Amniotic epithelial cell (primary cell): ENCODE measurements at places on chromosomes 1 and 21.

DNA sequence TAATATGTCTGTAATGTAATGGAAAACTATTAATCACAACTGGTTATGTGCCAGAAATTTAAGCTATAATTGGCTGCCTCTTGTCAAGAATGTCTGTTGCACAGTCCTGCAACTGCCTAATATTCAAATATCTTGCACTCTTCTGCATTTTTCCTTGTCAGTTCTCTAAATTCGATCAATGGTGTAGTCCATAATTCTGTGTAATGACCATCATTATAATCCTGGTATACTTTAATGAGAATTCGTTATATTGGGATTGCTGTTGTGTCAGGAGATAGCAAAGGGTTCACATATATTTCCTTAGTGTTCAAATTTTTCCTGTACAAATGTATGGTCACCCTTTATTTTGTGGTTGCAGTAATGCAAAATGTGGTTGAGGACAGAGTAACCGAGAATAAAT lies 4.8 kb downstream of the NTNG1 start:
- no peak for DNase-seq

- DNase-seq, result no peak
These were observed 79.6 kb downstream of the KAZN start for GRCh38 chr1:14678011-14678638.

GRCh38 chr1:45355683-45356082 lies 15.4 kb upstream of the MUTYH start:
- DNase-seq, result no peak

DNA sequence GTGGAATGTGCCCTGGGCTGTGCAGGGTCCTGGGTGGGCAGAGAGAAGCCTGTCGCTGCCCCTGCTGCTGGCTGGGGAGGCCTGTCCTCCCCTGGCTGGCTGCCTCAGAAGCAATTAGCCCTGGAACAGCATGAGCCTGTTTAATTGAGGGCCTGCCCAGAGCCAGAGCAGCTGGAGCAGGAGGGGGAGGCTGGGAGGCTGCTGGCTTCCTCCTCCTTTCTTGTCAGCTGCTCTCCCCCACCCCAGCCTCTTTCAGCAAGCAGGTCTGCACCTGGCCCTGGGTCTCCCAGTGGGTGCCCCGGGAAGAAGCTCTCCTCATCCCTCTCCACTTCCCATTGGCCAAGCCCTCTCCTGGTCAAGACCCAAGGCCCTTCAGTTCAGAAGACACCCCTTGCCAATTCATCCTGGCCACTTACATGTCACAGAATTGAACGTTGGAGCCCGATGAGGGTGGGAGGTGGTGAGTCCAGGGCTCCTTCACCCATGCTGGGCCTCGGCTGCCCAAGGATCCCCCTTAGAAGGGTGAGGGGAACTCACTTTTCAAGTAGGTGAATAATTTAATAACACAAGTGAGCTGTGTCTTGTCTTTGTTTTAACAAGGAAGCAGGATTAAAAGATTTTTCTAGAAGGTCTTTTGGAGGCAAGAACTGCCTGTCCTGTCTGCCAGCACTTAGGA lies 13.2 kb downstream of the AMPD2 start:
- no peak for DNase-seq

GRCh38 chr1:23645338-23645737 lies 46.3 kb upstream of the RPL11 start:
- DNase-seq, result no peak

GRCh38 chr1:91046766-91047165 lies 24.9 kb upstream of the ZNF644 start:
- no peak for DNase-seq

DNA sequence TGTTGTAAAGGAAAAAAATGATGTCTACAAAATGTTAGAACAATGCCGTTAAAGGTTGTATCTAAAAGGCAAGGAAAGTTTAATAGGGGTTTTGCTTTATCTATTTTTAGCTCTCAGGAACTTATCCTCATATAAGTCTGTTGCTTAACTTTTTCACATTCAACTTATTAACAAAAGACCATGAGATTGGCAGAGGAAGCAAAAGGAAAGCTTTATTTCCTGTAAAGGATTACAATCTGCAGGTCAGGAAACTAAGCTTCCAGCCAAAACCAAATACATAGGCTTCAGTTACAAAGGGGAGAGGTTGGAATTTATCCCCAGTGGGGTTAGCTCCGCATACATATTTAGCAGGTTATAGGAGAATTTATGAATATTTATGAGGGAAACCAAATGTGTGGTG lies 58.7 kb upstream of the KIAA1614 start:
- DNase-seq, result no peak

GRCh38 chr1:85962457-85962856 lies 194.1 kb downstream of the COL24A1 start:
- no peak for DNase-seq

- DNase-seq, result no peak
These were observed 12.4 kb downstream of the C8B start for GRCh38 chr1:56953386-56953785.

DNA sequence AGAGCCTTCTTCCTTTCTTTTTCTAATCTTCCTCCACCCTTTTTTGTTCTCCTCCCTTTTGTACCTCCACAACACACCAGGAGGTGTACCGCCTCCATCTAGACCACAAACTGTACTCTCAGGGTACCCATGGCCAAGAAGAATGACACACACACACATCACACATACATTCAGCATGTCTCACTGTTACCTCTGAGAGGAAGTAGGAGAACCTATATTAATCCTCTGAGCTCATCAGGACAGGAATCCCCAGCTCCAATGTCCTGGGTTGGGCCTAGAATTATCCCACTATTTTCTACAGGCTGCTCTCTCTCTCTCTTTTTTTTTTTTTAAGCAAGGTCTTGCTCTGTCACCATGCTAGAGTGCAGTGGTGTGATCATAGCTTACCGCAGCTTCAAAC lies 36.7 kb downstream of the ATP2B4 start:
- peak; percentile 92 for DNase-seq

DNA sequence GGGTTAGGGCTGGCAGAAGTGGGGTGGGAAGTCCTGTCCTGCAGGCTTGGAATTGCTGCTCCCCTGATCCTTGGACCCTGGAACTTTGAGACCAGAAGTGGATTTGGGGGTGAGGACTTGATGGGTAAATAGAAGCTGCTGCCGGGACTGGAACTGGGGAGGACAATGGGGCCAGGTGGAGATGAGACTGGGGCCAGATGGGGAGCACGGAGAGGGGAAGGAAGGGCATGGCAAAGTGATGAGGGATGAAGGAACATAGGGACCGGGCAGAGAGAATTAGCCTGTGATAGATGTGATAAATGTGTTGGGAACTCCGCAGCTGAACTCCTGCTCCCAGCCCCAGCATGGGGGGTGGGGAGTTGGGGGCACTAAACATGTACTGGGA lies 637 bp downstream of the NHLH1 start:
- no peak for DNase-seq

DNA sequence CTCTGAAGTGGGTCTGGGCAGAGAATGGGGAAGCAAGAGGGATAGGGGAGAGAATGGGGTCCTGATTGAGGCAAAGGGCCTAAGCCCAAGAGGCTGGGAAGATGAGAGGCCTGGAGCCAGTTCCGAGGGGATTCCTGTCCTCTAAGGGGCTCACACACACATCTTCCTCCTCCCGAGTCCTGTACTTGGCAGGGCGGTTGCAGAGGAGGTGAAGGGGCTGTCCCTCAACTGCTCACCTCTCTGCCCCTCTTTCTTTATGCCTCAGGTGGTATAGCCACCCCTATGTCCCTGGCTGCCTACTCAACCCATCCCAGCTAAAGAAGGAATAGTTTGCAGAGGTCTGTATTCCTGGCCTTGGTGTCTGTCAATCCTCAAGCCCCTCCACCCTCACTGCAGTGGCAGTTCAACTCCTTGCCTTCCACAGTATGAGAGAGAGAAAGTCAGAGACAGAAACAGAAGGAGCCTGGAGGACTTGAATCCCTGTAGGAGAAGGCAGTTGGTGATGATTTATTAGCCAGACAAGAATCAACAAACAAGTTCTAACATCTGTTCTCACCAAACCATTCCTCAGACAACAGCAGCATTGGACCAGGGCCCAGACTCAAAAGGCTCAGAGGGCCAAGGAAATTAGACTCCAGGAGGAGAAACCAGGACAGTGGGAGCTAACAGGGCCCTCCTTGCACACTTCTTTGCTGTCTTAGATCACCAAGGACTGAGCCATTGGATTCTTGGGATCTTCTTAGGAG lies 10.7 kb downstream of the SH2D2A start:
- DNase-seq, result peak; percentile 87

- DNase-seq, result no peak
These were observed 4.1 kb downstream of the ATP5IF1 start for GRCh38 chr1:28240024-28240423.

DNA sequence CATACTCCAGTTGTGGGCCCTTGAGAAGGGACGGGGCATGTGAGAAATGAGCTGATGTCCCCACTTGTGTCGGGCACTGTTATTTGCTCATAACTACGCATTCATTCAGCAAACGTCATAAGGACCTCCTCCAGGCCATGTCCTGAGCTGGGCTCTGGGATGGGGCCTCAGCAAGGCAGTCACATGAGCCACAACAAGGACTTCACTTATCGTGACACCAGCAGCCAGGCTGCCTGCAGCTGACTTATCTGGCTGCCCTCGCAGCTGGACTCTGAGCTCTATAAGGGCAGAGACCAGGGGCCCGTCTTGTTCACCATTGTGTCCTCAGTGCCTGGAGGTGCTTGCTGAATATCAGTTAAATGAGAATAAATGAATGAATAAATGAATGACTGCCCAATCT lies 37.5 kb upstream of the GRIK3 start:
- DNase-seq, result no peak

DNA sequence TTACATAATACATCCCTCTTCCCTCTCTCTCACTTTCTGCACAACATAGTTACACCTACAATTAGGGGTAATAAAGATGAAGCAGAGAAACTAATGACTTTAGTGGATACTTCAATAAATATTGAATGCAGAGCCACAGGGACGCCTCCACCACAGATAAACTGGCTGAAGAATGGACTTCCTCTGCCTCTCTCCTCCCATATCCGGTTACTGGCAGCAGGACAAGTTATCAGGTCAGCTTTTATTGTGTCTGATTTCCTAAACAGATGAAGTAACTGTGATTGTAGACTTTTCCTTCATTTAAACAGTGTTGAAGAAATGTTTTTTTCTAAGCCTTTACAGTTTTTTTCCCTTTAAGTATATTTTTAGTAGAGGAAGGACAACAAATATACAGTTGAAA lies 281.6 kb downstream of the TPR start:
- DNase-seq, result peak; percentile 17

GRCh38 chr1:210374600-210374953 lies 45.9 kb downstream of the HHAT start:
- DNase-seq, result no peak

GRCh38 chr1:8879922-8880676 lies 1.6 kb upstream of the ENO1 start:
- peak; percentile 94 for DNase-seq

DNA sequence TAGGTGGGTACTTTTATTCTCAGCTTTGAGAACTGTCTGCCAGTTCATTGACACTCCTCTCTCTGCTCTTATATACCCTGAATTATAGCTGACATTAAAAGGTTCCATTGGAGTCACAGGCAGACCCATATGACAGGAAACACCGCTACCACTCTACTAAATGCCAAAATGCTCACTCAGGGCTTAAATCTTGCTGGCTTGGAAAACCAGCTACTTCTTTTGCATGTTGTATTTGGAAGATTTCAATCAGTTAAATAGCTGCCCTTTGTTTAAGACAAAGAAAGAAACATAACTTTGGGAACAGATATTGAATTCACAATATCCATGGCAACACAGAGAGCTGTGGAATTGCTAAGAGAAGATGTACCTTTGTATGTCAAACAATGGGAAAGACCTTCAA lies 876.5 kb downstream of the USP25 start:
- DNase-seq, result no peak

DNA sequence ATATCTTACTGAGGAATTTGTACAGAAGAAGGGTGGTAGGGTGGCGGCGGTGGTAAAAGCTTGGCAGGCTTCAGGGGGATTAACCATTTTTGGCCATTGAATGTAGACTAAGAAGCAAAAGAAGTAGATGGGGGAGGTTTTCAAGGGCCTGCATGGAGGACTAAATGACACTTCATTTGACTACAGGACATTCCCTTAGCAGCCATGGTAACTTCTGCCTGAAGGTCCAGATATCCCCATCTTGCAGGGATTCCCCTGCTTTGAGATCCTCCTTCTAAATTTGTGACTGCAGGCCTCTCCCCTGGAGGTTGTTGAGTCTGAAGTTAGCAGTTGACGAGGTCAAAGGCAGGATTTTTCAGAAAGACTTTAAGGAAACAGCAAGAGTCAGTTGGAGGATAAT lies 4.8 kb downstream of the VASH2 start:
- DNase-seq, result no peak

- peak; percentile 80 for DNase-seq
These were observed 671.6 kb upstream of the ZP4 start for GRCh38 chr1:238562341-238562740.

DNA sequence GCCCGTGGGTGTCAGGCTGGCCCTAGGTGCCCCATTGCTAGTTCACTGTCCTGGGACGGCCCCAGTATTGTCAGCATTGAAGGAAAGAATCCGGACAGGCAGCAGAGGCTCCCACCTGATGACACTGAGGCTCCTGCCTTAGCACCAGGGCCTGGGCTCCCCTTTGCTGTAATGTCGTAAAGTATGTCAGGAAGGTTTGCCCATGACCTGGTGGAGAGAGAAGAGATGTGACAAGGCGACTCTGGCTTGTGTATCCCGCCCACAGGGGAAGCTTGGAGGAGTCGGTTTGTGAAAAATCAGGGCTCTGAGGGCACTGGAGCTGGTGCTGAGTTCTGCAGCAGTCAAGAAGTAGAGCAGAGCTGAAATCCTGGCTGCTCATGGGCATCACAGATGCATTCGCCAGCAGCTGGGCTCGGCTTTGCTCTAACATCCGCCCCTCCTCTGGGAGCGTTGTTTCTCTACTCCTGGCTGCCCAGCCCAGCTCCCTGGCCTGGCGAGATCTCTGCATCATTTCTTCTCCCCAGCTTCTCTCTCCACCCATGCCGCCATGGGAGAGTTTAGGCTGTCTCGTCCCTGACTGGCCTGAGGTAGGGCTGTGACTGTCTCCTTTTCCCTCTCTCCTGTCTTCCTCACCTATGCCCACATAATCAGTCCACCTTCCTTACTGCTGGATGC lies 74.1 kb downstream of the ADARB1 start:
- DNase-seq, result no peak

DNA sequence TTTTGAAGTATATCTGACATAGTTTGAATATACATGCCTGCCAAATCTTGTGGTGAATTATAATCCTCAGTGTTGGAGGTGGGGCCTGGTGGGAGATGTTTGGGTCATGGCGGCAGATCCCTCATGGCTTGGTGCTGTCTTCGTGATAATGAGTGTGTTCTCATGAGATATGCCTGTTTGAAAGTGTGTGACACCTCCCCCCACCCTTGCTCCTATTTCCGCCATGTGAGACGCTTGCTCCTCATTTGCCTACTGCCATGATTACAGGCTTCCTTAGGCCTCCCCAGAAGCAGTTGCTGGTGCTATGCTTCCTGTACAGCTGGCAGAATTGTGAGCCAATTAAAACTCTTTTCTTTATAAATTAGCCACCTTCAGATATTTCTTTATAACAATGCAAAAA lies 436.6 kb upstream of the BEND5 start:
- no peak for DNase-seq

GRCh38 chr1:151144474-151145303 lies 1.7 kb downstream of the SEMA6C start:
- DNase-seq, result no peak
